MV-4-11 (cell line): ENCODE measurements at places on chromosomes 3 and 15.
A peak's percentile ranks its signal among the peaks of the same experiment; 100 is the strongest.

DNA sequence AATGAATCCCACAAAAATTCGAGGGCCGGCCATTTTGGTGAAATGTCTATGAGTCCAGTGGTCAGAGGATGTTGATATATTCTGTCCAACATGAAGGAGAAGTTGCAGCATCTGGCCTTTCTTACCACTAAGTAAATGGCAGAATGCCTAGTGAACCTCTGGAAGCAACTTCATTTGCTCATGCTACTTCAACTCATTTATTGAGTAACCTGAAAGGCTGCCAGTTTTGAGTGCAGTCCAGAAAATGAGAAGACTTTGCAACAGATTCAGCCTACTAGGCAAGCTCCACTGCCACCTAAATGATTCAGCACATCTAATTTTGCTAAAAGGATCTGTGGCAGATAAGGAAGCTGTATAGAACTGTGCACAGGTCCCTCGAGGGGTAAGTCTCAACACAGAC, 265.0 kb downstream of the OPA1 start:
- peak; percentile 40 for DNase-seq

DNA sequence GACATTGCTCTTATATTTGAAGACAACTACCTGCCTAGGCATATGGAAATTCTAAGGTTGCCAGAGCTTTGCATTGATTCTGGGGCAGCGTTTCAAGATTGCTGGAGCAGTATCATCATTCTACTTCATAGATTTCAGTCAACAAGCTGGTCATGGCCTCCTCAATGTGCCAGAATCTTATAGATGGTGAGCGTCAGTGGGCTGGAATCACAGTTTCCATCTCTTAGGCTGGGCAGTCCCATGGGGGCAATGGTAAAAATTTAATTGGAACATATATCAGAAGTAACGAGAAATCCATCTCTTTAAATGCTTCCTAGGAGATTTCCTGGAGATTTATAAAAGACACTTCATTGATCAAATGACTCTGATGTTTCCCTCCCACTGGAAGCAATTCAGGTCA, 258.3 kb downstream of the SV2B start:
- DNase-seq = no peak

DNA sequence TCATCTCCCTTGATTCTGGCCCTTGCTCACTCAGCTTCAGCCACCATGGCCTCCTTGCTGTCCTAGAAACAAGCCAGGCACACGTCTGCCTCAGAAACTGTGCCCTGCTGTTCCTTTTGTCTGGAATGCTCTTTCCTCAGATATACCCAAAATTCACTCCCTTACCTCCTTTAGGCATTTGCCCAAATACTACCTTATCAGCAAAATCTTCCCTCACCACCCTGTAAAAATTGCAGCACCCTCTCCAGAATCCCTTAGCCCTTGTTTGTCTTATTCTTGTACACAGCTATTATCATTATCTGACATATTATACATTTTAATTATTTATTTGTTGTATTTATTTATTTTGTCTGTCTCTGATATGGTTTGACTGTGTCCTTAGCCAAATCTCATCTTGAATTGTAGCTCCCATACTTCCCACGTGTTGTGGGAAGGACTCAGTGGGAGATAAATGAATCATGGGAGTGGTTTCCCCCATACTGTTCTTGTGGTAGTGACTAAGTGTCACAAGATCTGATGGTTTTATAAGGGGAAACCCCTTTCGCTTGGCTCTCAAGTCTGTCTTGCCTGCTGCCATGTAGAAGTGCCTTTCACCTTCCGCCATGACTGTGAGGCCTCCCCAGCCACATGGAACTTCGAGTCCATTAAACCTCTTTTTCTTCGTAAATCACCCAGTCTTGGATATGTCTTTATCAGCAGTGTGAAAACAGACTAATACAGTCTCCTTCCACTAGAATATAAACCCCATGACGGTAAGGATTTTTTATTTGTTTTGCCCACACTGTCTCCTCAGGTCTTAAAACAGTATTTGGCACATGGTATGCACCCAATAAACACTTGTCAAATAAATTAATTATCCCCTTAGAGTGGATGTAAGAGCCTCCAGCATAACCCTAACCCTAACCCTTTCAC, 60.0 kb upstream of the STT3B start:
- peak; percentile 42 for DNase-seq

GRCh38 chr15:60799885-60800284, 320.9 kb upstream of the ICE2 start:
- no peak for DNase-seq

GRCh38 chr3:5317557-5317956, 130.1 kb downstream of the EDEM1 start:
- peak; percentile 72 for DNase-seq

GRCh38 chr3:159130108-159130507, 328.3 kb downstream of the MFSD1 start:
- no peak for DNase-seq

GRCh38 chr3:111761309-111761795, 97.7 kb upstream of the PHLDB2 start:
- peak; percentile 95 for DNase-seq

GRCh38 chr3:11543141-11543947, 100.4 kb downstream of the VGLL4 start:
- no peak for DNase-seq

GRCh38 chr3:106824856-106825255, 552.4 kb upstream of the CCDC54 start:
- DNase-seq = peak; percentile 11

- DNase-seq = peak; percentile 51
Observed at GRCh38 chr3:180040966-180041365, 4.2 kb upstream of the PEX5L start.

DNA sequence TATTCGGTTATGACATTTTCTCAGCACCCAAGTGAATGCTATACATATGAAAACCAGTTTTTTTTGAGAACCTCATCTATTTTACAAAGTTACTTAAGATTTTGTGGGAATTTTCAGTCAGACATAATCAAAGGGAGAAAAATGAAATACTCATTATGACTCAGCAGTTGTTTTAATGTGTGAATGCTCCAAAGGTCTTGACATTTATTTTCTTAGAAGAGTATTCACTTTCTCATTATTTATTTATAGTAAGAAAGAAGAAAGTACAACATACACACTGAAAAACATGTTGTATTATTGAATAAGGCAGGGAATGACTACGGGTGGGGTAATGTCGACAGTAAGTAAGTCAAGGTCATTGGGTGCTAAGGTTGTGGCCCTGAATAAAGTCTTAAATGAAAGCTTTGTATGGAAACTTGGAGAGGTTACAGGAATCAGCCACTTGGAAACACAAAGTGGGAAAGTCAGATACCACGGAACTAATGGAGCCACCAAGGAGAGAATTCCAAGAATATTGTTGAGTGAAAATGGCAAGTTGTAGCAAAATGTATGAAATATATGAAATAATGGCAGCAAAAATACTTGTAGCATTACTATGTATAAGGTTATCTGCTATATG, 844.5 kb downstream of the TBL1XR1 start:
- no peak for DNase-seq

GRCh38 chr3:193905541-193906396, 230.2 kb upstream of the HES1 start:
- no peak for DNase-seq

GRCh38 chr3:117814975-117815374, 1105.4 kb downstream of the TUSC7 start:
- peak; percentile 26 for DNase-seq

DNA sequence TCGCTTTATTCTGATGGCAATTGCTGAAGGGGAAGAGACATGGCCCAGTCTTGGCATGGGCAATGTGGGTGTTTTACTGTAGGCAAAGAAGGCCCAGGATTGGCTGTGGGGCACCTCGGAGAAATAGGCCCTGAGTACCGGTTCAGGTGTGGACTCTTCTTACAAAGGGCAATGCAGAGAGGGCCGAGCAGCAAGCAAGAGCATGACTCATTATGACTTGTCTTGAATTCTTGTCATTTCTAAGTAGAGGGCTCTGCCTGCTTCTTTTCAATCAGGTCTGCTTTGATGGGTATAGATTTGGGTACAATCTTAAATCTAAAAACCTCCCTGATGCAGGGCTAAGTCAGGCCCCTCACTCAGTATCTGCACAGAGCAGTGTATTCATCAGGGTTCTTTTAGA, 14.8 kb upstream of the BUB1B start:
- no peak for DNase-seq

- no peak for DNase-seq
Observed at GRCh38 chr3:7160689-7161088, 299.8 kb downstream of the GRM7 start.

DNA sequence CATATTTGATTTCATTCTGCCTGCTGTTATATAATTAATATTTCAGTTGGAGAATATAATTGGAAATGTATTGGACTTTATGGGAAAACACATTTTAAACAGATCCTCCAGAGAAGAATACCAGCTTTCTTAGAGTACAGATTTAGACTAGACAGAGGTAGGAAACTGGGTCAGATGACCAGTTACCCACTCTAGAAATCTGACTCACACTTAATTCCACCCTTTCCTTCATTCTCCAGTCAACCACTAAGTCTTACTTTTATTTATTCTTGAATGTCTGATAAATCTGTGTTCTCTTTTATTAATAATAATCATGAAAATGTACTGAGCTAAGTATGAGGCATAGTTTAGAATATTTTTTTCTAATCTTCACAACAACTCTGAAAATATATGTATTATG, 110.7 kb downstream of the LRRC49 start:
- DNase-seq = no peak

DNA sequence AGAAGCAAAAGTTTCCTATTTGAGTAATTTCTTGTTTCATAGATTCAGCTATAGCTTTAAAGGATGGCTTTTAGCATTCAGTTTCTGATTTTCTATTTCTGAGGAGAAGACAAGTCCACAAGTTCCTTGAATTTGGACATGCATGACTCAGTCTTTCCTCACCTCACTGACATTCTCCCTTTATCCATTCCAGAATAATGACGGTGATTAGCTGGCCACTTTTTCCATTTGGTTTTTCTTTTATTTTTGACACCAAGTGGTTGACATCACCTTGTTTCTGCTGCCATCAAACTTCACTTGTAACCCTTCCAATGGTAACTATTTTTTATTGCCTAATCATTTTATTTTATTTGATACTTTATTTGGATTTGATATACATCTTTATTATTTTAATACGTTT, 404.4 kb upstream of the KCNMB2 start:
- no peak for DNase-seq
